Urinary bladder (tissue), 4 donors: ENCODE measurements at places on chromosomes 2 and 18. TPM values are rescaled to one million over a fixed set of nuclear protein-coding genes. Genes with fewer than 3 reads are reported as not detected.

SNTG2 gene
- 0.69 TPM for total RNA-seq

GATA6 gene
- total RNA-seq: 42.0 TPM

- no peak for DNase-seq
Observed at GRCh38 chr18:43012951-43013350, 102.5 kb downstream of the RIT2 start.

- DNase-seq: no peak
Observed at GRCh38 chr2:164068063-164068462, 332.3 kb upstream of the FIGN start.

GRCh38 chr2:69945441-69945840, 16.0 kb downstream of the ASPRV1 start:
- no peak for DNase-seq
